ENCODE measurements at places on chromosomes 2 and 18. TPM values are rescaled to one million over a fixed set of nuclear protein-coding genes. Genes with fewer than 3 reads are reported as not detected.

BMP10 gene
- not detected for total RNA-seq

GRCh38 chr2:171046048-171046560 is 114.6 kb downstream of the TLK1 start:
- no peaks in the 10 kb centered on the region for H3K4me1 ChIP-seq
- no peak overlapping the region for H3K27ac ChIP-seq
- H3K36me3 ChIP-seq, result peaks cover 21% of the 10 kb centered on the region
- no peaks in the 10 kb centered on the region for H3K27me3 ChIP-seq
- H3K4me3 ChIP-seq, result no peak overlapping the region

GRCh38 chr2:162297925-162298552 is 20.4 kb downstream of the IFIH1 start:
- no peaks in the 10 kb centered on the region for H3K36me3 ChIP-seq
- H3K4me3 ChIP-seq, result no peak overlapping the region
- H3K4me1 ChIP-seq, result no peaks in the 10 kb centered on the region
- DNase-seq, result peak; percentile 69
- H3K27me3 ChIP-seq, result no peaks in the 10 kb centered on the region

DNA sequence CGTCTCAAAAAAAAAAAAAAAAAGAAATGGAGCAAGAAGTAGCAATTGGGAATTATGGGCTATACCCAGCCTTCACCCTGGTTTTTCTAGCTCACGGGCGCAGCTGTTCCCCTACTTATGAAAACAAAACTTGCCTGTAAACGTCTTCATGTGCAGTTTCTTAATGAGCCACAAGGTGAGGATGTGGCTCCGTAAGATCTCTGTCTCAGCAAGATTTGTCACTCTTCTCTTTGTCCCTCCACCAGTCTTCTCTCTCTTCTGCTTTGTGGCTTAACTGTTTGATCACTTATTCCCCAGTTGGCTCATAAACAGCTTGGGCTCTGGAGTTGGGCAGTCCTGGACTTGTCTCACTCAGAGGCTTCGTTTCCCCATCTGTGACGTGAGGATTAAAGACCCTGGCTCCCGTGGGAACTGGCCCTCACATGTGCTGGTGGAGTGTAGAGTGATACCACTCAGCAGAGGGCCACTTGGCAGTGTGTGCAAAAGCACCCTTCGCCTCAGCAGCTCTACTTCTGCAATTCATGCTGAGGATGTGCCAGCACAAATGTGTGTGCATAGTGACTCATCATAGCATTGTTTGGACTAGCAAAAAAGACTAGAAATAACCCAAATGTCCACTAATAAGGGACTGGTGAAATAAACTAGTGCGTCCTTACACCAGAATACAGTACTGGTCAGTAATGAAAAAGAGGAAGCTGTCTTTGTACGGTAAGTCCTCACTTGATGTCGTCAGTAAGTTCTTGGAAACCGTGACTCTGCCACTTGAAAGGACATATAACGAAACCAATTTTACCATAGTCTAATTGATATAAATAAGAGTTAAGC is 8.7 kb downstream of the CEP68 start:
- peak; percentile 66 for DNase-seq
- H3K27ac ChIP-seq, result peak overlapping the region; percentile 55
- H3K4me1 ChIP-seq, result peaks cover 7% of the 10 kb centered on the region

DNA sequence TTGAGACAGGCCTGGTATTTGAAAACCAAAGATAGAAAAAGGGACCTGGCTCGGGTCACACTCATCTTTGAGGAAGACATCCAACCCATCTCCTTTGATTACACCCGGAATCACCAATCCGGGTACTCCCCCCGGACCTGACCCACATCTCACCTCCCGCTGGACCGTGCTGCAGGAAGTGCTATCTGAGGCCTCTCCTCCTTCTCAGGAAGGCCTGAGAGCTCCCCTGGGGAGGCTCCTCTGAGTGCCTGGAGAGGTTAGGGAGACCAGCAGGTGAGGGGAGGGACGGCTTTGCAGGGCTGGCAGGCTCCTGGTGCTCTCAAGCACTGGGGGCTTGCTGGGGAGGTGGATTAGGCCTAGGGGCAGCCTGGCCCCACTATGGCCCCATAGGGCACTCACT is 170.9 kb downstream of the ACKR3 start:
- no peaks in the 10 kb centered on the region for H3K36me3 ChIP-seq
- no peak for DNase-seq
- H3K27me3 ChIP-seq, result no peaks in the 10 kb centered on the region
- no peak overlapping the region for H3K27ac ChIP-seq
- H3K4me3 ChIP-seq, result no peak overlapping the region
- H3K4me1 ChIP-seq, result no peaks in the 10 kb centered on the region

DNA sequence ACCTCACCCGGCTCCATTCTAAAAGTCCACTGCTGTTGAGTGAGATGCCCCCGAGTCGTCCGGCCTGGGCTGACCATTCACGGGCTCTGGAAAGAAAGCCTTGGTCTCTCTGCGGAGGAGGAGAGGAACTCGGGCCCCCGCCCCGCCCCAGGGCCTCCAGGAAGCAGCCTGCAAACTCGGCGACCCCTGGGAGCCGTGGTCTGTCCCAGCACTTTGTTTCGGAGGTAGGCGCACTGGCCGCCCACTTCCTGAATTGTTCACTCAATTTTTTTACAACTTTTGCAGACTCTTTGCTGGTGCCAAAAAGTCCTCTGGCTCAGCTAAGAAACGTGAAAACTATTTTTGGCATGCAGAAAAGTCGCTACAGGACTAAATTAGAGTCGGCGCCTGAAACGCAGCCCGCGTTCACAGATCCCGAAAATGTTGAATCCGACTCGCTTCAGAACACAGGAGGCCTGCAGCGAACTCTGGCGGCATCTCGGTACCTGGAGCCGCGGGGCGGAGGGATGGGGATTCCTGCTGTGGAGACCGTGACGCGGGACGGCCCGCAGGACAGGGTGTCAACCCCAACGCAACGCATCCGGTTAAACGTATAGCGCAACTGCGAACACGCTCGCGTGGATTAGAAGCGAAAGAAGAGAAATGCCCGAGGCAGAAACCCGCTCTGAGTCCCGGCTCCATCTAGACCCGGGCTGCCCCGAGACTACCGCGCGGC is 1.5 kb downstream of the PXDN start:
- peaks cover 4% of the 10 kb centered on the region for H3K4me1 ChIP-seq
- peak; percentile 95 for DNase-seq
- peak overlapping the region; percentile 100 for H3K27ac ChIP-seq
- no peaks in the 10 kb centered on the region for H3K27me3 ChIP-seq

All from ascending aorta (tissue), 2 donors.